ENCODE measurements at places on chromosomes 11 and 22. TPM values are rescaled to one million over a fixed set of nuclear protein-coding genes. Genes with fewer than 3 reads are reported as not detected.
A peak's percentile ranks its signal among the peaks of the same experiment; 100 is the strongest.

DNA sequence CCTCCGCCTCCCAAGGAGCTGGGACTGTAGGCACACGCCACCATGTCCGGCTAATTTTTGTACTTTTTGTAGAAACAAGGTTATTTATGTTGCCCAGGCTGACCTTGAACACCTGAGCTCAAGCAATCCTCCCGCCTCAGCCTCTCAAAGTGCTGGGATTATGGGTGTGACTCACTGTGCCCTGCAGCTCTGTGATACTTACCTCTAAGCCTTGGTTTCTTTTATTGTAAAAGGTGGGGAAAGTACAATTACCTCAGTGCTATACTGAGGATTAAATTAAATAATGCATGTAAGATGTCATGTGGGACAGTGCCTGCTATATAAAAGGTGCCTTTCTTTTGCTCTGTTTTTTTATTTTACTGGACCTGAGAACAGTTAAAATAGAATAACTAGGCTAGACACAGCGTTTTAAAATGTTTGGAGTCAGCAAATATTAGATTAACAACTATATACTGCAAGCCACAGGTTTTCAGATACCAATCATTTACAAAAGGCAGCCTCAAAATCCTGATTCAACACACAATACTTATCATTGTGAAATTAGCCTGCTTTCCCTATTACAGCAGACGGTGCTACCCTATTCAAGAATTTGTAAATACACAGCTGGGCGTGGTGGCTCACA is 30.0 kb downstream of the PRR14L start:
- H3K4me3 ChIP-seq, result no peak overlapping the region
- H3K36me3 ChIP-seq, result peaks cover 13% of the 10 kb centered on the region
- H3K27ac ChIP-seq, result no peak overlapping the region
- H3K27me3 ChIP-seq, result no peaks in the 10 kb centered on the region
- no peak for DNase-seq
- H3K4me1 ChIP-seq, result no peaks in the 10 kb centered on the region

DNA sequence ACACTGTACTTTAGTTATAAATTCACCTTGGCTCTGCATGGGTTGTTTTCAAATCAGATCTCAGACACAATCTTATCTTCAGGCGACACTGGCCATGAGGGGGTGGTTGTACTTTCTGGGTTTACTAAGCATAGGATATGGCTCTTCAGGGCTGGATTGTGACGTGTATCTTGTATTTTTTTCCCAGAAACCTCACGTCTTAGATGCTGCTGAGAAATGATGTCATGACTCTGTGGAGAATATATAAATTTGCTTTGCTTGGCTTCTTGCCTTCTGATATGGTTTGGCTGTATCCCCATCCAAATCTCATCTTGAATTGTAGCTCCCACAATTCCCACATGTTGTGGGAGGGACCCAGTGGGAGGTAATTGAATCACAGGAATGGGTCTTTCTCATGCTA is 82.8 kb upstream of the VSTM5 start:
- no peaks in the 10 kb centered on the region for H3K4me1 ChIP-seq
- DNase-seq, result no peak
- no peak overlapping the region for H3K4me3 ChIP-seq
- no peaks in the 10 kb centered on the region for H3K36me3 ChIP-seq

GRCh38 chr11:132904607-132905006 is 627.7 kb downstream of the OPCML start:
- no peak for DNase-seq
- no peaks in the 10 kb centered on the region for H3K36me3 ChIP-seq

DNA sequence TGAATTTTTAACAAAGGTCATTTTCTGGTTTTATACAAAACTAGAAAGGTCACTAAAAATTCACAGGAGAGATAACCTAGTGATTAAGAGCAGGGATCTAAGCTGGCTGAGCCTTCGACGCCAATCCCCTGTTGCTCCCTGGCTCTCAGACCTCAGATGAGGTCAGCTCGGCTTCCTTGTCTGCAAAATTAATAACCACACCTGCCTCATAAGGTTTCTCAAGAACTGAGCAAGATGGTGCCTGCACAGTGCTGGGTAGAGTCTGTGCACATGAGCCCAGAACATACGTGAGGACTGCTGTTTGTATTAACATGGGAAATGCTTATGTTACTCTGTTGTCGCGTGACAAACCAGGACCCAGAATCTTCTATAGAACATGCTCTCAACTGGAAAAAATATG is 24.4 kb upstream of the CD5 start:
- H3K27me3 ChIP-seq, result no peaks in the 10 kb centered on the region
- no peaks in the 10 kb centered on the region for H3K36me3 ChIP-seq
- H3K4me1 ChIP-seq, result peaks cover 5% of the 10 kb centered on the region
- no peak overlapping the region for H3K27ac ChIP-seq

DNA sequence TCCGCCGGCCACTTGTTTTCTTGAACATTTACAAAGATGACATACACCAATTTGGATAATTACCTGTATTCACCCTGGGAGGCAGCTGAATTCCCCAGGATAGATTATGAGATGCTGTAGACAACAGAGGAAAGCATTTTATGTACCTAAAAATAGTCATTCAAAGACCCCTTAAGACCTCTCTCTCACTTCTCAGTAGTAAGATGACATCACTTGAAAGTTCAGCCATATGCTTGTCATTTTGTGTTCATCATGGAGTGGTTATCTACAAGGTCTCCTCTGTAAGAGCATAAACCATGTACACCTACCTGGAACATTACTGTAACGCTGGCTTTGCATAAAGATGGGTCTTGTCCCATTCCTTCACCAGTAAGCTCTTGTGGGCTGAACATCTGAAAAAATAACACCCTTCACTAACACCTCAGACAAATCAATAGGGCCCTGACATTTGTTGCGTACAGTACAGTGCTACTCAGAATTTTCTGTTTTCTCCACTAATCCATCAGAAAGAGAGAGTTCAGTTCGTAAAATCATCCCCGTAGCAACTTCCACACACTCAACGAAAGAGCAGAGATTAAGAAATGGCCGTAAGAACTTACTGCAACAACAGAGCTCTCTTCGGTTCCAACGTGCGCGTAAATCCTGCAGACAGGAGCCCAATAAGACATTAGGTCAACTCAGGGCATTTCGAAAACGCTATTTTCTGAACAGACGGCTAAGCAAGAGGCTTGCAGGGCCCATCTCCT is 15.6 kb upstream of the WDR74 start:
- peaks cover 36% of the 10 kb centered on the region for H3K27me3 ChIP-seq
- H3K4me1 ChIP-seq, result peaks cover 75% of the 10 kb centered on the region
- H3K4me3 ChIP-seq, result peak overlapping the region; percentile 98

DNA sequence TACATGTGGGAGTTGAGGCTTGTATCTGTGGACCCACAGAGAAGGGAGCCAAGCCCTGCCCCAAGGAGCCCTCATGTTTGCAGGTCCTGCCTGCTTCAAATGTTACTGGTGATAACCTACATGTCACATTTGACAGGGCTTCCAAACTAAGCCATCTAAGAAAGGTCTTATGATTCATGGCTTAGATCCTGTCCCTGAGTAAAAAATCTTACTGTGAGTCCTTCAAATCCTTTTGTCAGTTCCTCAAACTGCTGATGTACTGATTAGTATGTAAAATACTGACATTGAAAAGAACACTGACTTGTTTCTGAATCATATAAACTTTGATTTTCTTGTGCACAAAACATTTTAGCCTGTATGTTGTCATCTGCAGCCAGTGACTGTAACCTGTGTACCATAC is 1.0 kb upstream of the PANX1 start:
- H3K4me1 ChIP-seq, result peaks cover 16% of the 10 kb centered on the region
- no peak overlapping the region for H3K4me3 ChIP-seq
- peak overlapping the region; percentile 100 for H3K27ac ChIP-seq
- no peaks in the 10 kb centered on the region for H3K27me3 ChIP-seq
- no peaks in the 10 kb centered on the region for H3K36me3 ChIP-seq
- DNase-seq, result no peak

DNA sequence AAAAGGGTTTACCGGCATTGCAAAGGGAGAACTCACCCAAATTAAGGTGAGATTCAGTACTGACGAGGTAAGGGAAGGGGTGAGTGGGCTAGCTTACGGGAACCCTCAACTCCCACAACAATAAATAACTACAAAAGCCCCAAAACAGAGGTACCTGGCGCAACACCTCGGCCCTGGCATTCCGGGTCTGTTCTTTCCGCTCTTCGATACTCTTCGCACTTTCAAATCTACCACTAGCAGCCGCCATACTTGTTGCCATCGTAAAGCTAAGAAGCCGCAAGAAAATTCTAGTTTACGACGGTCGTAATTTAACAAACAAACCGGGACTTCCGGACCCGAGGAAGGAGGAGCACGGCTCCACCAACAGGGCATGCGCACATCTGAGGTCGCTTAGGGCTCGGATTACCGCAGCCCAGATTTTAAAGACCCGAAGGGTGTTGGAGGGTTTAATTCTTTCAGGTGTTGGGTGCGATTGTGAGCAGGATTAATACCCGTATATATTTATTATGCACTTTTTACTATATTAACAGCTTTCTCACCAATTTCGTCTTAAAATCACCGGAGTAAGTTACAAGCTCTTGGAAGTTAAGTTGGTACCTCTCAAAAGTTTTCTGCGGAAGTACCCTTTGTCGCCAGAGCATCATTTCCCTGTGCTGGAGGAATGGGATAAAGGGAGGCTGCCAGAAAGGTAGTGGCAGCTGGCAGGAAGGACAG is at the start of gene CWF19L2:
CWF19L2 (minus strand) TSS at position 268 of the 714 bp plus-strand sequence; CDS start at position 259, 9 bp downstream.
- peak within 1 kb of the TSS; percentile 88 for H3K27ac ChIP-seq
- peak; percentile 71 for DNase-seq
- H3K27me3 ChIP-seq, result peaks cover 31% of the 10 kb centered on the region
- peaks cover 25% of the 10 kb centered on the region for H3K4me1 ChIP-seq

DNA sequence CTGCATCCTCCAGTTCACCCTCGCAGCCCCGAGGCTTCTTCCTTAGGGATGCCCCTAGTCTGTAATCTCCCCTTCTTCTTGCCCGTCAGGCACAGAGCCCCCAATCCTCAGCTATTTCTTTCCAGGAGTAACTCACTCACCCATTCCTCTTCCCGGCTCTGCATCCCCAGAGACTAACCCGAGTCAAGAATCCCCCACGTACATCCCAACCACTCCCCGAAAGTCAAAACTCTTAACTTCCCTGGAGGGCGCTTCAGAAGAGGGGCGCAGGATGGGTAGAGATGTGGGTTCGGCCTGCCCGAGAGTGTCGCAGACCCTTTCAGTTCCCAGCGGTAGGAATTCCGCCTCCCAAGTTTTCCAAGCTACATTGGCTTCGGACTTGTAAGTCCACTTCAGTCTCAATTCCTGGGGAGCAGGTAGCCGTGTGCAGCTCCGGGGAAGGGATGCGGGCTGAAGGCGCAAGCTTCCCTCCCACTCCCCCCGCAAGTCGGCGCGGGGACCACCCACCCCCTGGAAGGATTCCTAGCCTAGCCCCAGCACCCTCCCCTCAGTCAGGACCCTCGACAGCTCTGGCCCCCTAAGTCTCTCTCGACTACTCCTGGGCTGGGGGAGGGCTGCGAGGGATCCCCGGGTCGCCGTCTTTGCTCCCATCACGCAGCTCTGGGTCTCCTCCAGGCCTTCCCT is 871 bp downstream of the BDNF start:
- peak; percentile 9 for DNase-seq
- H3K36me3 ChIP-seq, result no peaks in the 10 kb centered on the region
- H3K27ac ChIP-seq, result no peak overlapping the region
- H3K27me3 ChIP-seq, result peaks cover 90% of the 10 kb centered on the region

Gene IGSF22
- total RNA-seq, result 0.19 TPM

Gene APOBEC3B
- total RNA-seq, result 14.5 TPM

Gene KIAA1671
- 14.5 TPM for total RNA-seq

Gene SLC35E4
- total RNA-seq, result 4.5 TPM
